ENCODE measurements at places on chromosomes 7 and 10.
A peak's percentile ranks its signal among the peaks of the same experiment; 100 is the strongest.

GRCh38 chr7:20647036-20647435 lies 31.6 kb downstream of the ABCB5 start:
- DNase-seq = no peak

- no peak for DNase-seq
These were observed 36.6 kb downstream of the TCF7L2 start for GRCh38 chr10:112986544-112987190.

GRCh38 chr7:31852462-31852861 lies 165.4 kb downstream of the PPP1R17 start:
- DNase-seq = no peak

GRCh38 chr7:86212976-86213375 lies 430.7 kb upstream of the GRM3 start:
- no peak for DNase-seq

GRCh38 chr10:112981553-112981952 lies 31.5 kb downstream of the TCF7L2 start:
- DNase-seq = no peak

DNA sequence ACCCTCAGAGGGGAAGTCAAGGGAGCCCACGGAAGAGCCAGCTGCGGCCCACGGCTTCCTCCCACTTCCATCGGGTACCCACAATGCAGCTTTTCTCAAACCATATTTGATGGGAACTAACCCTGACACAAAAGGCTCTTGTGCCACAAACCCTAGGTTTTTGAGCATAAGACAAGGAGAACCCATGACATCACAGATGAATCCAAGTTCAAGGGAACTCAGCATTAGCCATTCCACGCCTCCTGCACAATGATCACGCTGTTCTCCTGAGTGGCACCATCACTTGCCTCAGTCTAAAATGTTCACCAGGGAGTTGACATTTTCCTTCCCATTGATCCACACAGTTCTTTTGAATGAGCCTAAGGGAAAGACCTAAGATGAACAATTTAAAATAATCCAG lies 70.4 kb downstream of the ITIH5 start:
- DNase-seq = no peak

DNA sequence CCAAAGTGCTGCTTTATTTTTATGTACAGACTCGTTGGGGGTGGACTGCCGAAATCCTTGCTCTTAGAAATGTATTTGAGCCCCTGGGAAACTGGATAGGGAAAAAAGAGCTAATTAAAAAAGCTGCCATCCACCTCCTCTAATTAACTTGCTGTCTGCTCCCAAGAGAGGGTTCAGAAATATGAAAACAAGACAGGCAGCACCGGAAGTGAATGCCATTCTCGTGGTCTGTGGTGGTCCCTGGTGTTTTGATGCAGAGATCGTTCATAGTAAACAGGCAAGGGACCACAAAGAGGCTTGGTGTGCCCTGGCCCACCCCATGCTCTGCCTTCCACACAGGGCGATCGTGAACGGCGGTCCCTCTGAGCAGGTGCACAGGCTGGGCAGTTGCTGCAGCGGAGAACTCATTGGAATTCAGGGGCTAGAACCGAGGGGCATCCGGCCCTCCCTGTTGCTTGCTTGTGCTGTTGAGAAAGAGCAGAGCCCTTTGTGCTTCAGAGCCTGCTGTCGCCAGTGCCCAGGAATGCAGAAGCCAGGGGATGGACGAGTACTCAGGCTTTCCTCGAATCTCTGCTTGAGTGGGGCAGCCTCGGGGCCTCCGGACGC lies 79.1 kb upstream of the BTBD16 start:
- no peak for DNase-seq

GRCh38 chr10:133276435-133277201 lies at the start of gene ADAM8:
Gene ADAM8 (minus strand): TSS chr10:133276868. CDS start chr10:133276817, 51 bp downstream.
- no peak for DNase-seq

DNA sequence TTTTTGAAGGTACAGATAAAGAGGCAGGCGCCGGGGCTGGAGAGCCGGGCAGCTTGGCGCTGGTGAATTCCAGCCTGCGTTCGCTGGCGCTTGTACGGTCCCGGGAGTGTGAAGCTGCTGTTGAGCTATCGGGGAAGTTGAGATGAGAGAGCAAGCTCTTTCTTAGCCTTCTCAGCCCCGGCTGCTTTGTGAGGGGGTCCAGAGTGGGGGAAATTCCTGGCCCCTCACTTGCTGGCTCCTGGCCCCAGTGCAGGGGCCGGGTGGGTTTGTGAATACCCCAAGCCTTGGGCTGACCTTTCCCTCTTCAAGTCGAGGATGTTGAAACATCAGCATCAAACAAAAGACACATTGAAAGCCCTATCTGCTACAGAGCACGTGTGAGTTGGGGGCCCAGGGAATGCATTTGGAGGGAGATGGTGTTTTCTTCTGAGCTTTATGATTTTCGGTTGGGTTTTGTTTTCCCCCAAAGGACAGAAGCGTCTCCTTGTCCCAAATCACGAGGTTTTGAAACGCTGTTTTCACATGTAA lies 2.7 kb downstream of the ZMIZ1 start:
- DNase-seq = no peak

GRCh38 chr10:43897765-43898419 lies 249.2 kb upstream of the ZNF32 start:
- DNase-seq = no peak

- no peak for DNase-seq
These were observed 229.3 kb downstream of the DNAJB6 start for GRCh38 chr7:157565981-157566630.

- DNase-seq = no peak
These were observed 8.9 kb downstream of the PROSER2 start for GRCh38 chr10:11832042-11832441.

DNA sequence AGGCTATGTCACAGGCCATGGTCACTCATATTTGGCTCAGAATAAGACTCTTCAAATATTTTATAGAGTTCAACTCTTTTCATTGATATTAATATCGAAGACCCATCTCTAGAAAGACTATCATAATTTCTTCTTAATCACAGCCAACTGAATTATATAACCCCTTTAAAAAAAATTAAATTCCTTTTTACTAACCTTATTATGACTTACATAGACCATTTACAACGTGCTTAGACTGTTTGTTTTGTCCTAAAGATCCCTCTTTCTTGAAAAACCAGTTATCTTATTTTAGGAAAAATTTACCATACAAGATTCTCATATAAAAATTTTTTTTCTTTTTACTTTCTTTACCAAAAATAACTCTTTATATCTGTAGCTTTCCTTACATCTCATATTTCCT lies 10.2 kb upstream of the TMEM254 start:
- DNase-seq = no peak

- no peak for DNase-seq
These were observed 45.7 kb downstream of the ZNF138 start for GRCh38 chr7:64839910-64840309.

DNA sequence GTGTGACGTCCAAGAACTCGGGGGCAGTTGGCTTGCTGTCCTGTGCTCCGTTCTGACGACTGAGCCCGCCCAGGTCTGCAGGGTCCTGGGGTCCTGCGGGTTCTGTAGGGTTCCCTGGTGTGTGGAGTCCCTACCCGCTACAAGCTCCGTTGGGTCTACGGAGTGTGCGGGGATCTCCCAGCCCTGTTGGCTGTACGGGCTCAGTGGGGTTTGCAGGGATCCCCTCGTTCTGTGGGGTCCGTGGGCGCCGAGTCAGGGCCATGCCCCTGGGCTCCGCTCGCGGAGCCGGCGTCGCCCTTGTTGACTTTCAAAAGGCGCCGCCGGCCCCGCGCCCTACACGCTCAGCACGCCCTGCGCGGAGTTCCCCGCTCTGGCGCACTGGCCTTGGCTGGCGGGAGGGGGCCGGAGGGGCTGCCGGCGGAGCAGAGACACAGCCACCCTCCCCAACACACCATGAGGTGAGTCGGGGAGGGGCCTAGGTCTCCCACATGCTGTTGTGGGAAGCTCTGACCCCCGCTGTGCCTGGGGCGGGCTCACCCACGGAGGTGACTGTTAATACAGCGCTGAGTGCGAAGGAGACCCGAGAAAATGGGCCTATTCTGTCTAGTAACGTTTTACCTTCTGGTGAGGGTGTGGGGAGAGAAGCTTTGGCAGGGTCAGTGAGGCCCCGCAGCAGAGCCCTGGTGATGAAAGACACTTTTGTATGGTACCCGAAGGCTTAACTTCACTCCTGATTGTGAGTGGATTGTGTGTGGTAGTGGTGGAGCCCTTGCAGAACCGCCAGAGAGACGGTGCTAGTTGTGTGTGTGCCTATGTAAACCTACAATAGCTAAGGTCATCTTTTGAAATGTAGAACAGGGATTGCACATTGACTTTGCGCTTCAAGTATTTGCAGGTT lies 8.1 kb downstream of the TASOR2 start:
- peak; percentile 42 for DNase-seq

GRCh38 chr10:85598646-85599045 lies 767.9 kb downstream of the GRID1 start:
- no peak for DNase-seq

DNA sequence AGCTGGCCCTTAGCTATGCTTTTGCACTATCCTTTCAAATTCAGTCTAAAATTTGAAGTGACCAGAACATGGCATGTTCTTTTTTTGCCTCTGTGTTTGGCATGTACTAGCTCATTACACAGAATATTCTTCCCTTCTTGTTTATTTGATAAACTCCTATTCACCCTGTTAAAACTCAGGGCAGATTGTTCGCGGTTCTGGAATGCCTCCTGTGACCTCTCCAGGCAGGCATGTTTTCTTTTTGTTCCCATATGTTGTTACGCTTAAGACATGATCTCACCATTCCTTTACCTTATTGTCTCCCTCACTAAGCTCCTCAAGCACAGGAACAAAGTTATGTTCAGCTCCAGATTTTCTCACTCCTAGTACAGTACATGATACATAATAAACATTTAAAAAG lies 181.7 kb downstream of the CCSER2 start:
- no peak for DNase-seq

GRCh38 chr7:130996205-130996832 lies 262.3 kb upstream of the KLF14 start:
- no peak for DNase-seq

GRCh38 chr10:70503776-70504175 lies 25.2 kb downstream of the PALD1 start:
- DNase-seq = peak; percentile 11

DNA sequence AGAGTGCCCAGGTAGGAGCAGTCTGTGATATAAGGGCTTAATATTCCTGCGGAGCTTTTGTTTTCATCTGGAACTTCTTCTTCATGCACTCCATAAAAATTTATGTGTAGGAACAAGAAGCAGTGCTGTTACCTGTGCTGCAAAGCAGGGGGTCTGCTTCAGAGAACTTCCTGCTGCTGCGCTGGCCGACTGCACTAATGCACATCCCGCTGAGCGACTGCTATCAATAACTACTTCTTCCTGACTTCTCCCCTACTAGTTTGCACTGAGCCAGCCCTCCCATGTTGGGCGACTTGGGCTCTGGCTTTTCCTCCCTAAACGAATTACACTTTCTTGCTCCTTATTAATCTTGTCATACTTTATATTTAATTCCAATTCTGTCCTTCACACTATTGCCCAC lies 150.3 kb downstream of the NEBL start:
- no peak for DNase-seq

DNA sequence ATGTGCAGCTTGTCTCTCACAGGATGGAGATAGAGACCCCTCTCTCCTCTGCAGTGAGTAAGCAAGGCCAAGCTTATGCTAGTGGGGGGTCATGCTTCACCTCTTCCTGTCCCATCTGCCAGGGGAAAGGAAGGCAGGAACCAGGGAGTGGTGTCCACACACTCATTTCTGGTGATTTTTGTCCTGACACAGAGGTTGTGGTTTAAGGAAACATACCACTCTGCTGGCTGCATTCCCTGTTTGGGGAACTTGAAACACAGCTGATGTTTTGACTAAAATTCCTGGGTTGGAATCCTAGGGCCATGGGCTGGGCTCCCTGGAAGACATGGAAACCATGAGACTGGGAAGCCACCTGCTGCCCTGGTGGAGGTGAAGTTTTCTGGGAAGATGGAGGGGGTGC lies 21.4 kb downstream of the C10orf120 start:
- no peak for DNase-seq

DNA sequence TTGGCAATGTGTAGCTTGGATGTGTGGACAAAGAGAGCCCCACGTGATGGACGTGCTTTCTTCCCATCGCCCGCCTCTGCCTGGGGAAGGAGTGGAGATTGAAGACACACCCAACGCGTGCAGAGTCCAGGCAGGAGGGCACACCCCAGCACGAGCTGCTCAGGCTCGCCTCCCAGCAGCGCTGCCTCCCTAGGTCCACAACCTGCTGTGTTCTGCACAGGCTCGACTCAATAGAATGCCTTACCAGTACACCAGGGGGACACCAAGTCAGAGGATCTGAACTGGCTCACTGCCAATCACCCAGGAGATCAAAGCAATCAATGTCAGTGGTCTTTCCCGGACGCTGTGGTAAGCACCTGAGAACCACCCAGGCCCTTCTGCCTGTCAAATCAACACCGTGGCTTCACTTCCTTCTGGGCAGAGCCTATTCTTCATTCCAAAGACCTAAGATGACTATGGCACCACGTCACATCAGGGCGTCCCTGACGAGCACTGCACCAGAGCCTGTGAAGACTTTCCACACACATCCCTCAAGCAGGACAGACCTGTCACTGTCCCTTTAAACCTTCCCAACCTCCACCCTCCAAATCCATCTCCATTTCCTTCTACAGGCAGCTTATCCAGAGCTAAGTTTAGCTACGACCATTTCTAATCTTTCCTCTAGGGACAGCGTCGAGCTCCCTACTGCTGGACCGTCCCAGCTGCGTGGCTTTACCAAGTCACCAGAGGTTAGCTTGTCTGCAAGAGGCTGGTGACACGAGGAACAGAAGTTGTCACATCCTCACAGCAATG lies 72.3 kb downstream of the AMZ1 start:
- DNase-seq = no peak

DNA sequence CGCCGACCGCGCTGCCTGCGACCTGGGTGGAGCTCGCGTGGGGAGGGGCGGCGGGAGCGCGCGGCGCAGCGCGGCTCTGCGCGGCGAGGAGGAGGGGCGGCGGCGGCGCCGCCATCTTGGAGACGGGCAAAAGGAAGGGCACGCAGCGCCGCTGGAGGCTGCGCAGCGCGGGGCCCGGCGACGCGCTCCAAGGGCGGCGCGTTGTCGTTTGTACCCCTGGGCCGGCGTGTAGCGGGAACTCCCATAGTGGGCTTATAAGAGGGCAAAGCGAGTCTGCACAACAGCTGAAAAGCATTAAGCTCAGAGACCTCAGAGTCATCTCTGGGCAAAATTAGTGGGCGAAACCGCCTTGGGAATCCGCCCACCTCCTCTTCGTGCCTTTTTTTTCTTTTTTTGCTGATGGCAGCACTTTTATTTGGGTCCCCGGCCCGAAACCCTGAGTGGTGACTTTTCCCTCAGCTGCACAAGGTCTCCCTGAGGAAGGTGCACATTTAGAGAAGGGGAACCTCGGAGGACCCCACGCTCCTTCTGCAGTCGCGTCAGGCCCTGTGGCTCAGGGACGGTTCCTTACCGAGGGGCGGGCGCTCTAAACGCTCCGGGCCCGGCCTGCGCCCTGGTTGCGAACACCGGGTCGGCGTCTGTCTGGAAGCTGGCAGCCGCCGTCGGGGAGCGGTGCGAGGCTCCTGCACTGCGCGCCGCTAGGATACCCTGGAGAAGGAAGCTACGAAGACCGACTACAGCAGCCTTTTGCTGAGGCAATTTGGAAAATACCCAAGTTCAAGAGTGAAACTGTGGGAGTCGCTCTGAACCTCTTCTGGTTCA lies 428 bp upstream of the MCMBP start:
- DNase-seq = peak; percentile 79

- no peak for DNase-seq
These were observed 8.4 kb upstream of the RBM28 start for GRCh38 chr7:128352153-128352537.

- no peak for DNase-seq
These were observed 33.4 kb downstream of the PRPS1L1 start for GRCh38 chr7:17994079-17994850.

GRCh38 chr7:2717293-2718261 lies 29.6 kb downstream of the AMZ1 start:
- peak; percentile 91 for DNase-seq

GRCh38 chr7:187227-187927 lies 5.0 kb upstream of the FAM20C start:
- no peak for DNase-seq
